Central memory CD8-positive, alpha-beta T cell (primary cell): ENCODE measurements at places on chromosomes 7 and 10.

GRCh38 chr10:103696411-103697145, 158.8 kb downstream of the SH3PXD2A start:
- peaks cover 17% of the 10 kb centered on the region for H3K4me1 ChIP-seq
- peak overlapping the region; percentile 86 for H3K27ac ChIP-seq
- no peaks in the 10 kb centered on the region for H3K36me3 ChIP-seq
- no peak for DNase-seq

DNA sequence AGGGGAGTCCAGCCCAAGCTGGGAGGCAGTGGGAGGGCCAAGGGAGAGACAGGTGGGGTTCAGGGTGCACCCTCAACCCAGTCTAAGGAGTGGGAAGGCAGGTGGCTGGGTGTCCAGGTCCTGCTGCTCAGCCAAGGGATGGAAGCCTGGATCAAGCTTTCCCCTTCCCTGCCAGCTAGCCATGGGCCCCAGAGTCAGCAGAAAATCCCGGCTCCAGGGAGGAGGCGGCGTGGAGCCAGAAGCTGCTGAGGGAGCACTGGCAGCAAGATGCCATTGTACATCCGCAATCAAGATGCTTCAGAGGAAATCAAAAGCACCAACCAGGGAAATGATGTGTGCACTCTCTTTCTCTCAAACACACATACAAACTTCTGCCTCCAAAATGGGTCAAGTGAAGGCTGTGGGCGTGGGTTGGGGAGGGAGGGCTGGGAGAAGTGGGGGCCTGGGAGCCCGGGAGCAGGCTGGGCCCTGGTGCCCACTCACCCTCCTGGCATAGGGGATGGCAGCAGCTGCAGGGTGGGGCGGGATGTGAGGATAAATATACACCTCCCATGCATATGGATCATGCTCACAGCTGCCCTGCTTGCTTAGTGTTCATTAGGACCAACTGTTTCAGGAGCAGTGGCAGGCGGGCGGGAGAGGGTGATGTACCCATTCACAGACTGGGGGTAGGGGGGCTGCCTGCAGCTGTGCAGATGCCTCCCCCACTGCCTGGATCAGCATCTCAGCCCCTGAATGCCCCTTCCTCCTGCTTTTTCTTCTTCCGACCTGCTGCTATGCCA, 24.2 kb downstream of the TRIM8 start:
- H3K36me3 ChIP-seq, result no peaks in the 10 kb centered on the region

DNA sequence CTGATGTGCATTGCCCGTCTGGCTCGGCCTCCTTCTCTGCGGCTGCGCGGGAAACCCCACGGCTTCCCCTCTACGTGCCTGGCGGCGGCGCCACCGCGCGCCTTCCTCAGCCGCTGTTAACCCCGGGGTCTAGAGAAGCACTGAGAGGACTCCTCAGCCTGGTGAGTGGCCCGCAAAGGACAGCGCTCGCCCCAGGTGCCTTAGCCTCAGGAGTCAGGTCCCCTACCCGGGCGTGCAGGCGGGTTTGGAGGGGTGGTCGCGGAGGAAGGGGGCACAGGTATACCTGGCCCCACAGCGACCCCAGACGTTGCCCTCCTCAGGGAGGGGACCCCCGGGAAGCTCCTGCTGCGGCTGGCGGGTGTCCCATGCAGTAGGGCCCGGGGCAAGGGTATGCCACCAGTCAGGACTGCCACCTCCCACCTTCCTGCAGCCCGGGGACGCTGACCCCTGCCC, 51.0 kb downstream of the ARL5B start:
- no peaks in the 10 kb centered on the region for H3K27me3 ChIP-seq
- H3K4me1 ChIP-seq, result no peaks in the 10 kb centered on the region
- no peak overlapping the region for H3K27ac ChIP-seq
- H3K36me3 ChIP-seq, result no peaks in the 10 kb centered on the region
- no peak for DNase-seq

DNA sequence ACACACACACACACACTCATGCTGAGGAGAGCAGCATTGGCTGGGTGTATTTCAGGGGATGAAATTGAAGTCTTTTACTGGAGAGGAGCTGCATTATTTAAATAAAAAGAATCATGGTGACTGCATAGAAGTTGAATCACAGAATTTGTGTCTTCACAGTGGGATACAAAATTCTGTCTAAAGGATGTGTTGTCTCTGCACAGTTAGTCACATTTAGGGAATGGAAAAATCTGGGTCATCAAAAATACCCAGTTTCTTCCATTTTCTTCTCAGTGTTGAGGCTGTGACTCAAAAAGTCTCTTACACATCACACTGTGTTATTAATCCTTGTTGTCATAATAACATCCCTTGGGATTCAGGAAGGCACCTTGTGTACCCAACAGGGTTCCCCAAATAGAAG, 10.9 kb downstream of the PAPSS2 start:
- H3K27ac ChIP-seq, result no peak overlapping the region
- H3K27me3 ChIP-seq, result peaks cover 27% of the 10 kb centered on the region

GRCh38 chr7:55063633-55064032, 44.8 kb downstream of the EGFR start:
- no peaks in the 10 kb centered on the region for H3K4me1 ChIP-seq
- H3K36me3 ChIP-seq, result no peaks in the 10 kb centered on the region
- no peak overlapping the region for H3K27ac ChIP-seq
- no peak for DNase-seq
